ENCODE measurements at places on chromosomes 16 and 17. TPM values are rescaled to one million over a fixed set of nuclear protein-coding genes. Genes with fewer than 3 reads are reported as not detected.

Gene MEIOB
- total RNA-seq = 0.32 TPM

Gene ALOX12B
- not detected for total RNA-seq

Gene ESRP2
- 0.11 TPM for total RNA-seq

Gene SLC9A5
- total RNA-seq = 1.0 TPM

Gene MYBBP1A
- total RNA-seq = 36.4 TPM
